ENCODE measurements at places on chromosomes 3 and 15.

GRCh38 chr3:121482660-121483059 lies 63.1 kb downstream of the POLQ start:
- no peak for DNase-seq

GRCh38 chr3:36833160-36833814 lies 68.9 kb upstream of the DCLK3 start:
- DNase-seq, result no peak

GRCh38 chr3:71130471-71131374 lies 452.8 kb downstream of the FOXP1 start:
- DNase-seq, result no peak

DNA sequence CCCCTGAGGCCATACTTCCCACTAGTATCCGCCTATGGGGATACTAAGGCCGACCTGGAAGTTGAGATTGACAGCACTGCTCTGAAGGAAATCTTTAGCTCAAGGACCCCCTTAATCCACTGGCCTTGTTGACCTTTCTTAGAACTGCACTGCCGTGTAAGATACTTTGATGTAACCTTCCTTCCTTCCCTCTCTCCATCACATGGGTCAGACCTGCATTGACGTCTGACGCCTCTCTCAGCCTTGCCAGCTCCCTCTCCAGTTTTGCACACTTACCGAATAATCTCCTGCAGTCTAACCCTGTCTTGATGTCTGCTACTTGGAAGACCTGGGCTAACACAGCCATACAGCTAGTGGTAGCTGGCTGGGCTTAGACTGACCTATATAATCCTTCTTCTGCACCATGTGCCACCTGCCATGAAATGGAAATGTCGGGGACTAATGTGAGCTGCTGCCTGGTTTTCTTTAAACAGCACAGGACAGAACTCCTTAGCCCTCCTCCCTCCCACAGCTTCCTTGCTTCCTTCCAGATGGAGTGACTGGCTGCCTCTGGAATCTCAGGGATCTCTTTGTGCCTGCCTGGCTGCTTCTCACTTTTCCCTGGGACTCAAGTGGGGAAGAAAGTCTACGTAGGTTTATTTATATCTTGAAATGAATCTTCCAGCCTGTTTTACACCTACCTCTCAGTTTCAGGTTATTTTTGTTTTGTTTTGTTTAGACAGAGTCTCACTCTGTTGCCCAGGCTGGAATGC lies 39.2 kb upstream of the HERC1 start:
- no peak for DNase-seq

GRCh38 chr15:58966698-58967097 lies 20.8 kb upstream of the RNF111 start:
- no peak for DNase-seq
